ENCODE measurements at places on chromosomes 5 and 9. TPM values are rescaled to one million over a fixed set of nuclear protein-coding genes. Genes with fewer than 3 reads are reported as not detected.

SKP1 gene
- total RNA-seq, result 315 TPM

LCN9 gene
- total RNA-seq, result not detected

CLIC3 gene
- not detected for total RNA-seq

IRX1 gene
- 0.75 TPM for total RNA-seq

NTRK2 gene
- total RNA-seq, result 1.0 TPM

FOXD4L4 gene
- not detected for total RNA-seq

CD274 gene
- total RNA-seq, result 3.4 TPM
